ENCODE measurements at places on chromosomes 2 and 18.
A peak's percentile ranks its signal among the peaks of the same experiment; 100 is the strongest.

GRCh38 chr2:202033317-202034248 is at the start of gene FZD7:
Gene FZD7 (plus strand): TSS chr2:202033855. CDS start chr2:202034648, 793 bp downstream.
- peak; percentile 96 for DNase-seq

- DNase-seq, result no peak
These were observed 87.5 kb downstream of the MBP start for GRCh38 chr18:77044866-77045664.

- peak; percentile 1 for DNase-seq
These were observed 279.1 kb upstream of the CNTNAP5 start for GRCh38 chr2:123746006-123746405.

DNA sequence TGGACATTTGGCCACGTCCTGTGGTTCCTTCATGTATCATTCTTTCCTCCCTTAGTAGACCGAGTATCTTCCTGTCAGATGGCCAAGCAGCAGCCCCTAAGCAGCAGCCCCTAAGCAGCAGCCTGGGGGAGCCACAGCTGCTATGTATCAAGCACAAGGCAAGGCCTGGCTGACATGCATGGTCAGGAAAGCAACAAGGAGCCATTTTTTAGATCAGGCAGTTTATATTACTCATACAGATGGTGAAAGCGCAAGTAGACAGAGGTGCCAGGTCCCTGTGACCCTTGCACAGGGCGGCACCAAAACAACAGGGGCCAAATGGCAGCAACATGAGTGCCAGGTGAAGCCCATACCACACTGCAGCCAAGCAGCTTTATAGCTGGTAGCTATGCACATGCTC is 22.1 kb downstream of the CHCHD5 start:
- no peak for DNase-seq

GRCh38 chr18:76874642-76875389 is 52.5 kb downstream of the ZNF236 start:
- DNase-seq, result no peak

DNA sequence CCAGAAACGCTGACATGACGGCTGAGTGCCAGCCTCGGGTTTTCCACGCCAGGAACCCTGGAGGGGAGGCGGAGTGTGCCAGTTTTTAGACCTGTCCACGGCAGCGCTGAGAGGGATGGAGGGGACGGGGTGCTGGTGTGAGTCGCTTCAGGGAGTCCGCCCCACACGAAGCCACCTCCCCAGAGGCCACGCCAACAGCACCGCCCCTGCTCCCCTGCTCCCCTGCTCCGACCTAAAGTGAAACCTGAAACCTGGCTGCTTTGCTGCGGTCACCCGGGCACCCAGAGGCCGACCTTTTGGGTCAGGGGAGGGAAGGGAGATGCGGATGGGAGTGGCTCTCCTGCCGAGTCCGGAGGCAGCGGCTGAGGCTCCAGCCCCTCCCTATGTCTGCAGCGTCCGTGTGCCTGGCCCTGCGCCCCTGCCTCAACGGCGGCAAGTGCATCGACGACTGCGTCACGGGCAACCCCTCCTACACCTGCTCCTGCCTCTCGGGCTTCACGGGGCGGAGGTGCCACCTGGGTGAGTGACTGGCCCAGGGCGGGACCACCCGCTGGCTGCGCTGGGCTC is 38.1 kb downstream of the SNED1 start:
- DNase-seq, result peak; percentile 5

GRCh38 chr2:239636808-239637207 is 236.0 kb upstream of the HDAC4 start:
- no peak for DNase-seq

DNA sequence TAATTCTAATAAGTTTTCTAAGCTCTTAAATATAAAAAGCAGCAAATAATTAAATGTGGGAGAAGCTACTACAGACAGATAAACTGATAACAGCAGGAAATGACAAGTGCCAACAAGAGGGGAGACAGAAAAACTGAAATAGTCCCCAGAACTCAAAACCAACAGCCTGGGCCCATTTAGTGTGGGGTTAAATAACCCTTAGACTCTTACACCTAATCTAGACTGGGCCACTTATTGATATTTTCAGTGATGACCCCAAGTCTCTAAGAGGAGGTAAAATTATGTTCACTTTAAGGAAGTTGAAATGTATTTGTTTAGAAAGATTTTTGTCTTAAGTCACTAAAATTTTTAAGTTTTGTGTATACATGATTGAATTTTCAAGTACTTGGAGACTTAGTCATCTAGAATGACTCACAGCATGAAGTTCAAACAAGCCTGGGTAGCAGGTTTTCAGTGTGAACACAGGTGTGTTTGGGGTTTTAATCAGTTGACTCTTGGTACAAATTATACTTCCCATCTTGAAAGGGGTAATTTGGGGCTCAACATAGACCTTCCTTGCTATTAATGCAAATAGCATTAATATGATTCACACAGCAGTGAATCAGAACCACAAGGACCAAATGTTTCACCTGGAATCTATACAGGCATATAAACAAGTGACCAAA is 54.9 kb upstream of the MYO3B start:
- DNase-seq, result no peak

- DNase-seq, result no peak
These were observed 250.2 kb downstream of the LPIN1 start for GRCh38 chr2:11996618-11997017.

DNA sequence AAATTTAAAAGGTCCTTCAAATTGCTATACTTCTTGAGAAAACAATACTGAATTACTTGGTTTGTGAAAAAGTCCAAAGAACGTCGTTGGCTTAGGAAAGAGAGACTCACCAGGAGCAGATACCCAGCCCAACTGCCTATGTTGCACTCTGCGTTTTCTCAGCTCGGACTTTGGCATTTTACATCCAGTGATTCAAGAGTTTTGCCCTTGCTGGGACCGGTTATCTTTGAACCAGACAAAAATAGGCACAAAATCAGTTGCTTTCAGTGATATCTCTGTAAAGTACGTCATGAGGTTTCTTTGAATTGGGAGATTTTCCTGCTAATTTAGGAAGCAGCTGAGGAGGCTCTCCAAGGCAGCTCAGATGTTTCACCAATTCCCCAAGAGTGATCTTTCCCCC is 29.3 kb downstream of the FHOD3 start:
- no peak for DNase-seq

DNA sequence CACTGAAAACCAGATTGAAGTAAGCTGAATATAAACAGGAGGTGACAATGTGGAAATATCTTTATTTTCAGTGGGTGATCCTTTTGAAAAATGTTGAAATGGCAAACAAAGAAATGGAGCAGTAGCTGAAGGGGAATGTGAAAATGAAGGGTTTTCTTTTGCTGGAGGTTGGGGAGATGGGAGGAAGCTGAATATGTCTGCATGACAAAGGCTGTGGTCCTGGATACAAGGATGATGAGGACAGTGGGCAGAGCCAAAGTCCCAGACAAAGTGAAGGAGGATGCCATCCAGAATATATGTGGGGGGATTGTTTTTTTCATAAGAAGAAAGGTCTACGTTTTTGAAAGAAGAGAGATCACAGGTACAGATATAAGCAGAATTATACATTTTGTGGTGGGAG is 6.7 kb downstream of the ALS2 start:
- no peak for DNase-seq

DNA sequence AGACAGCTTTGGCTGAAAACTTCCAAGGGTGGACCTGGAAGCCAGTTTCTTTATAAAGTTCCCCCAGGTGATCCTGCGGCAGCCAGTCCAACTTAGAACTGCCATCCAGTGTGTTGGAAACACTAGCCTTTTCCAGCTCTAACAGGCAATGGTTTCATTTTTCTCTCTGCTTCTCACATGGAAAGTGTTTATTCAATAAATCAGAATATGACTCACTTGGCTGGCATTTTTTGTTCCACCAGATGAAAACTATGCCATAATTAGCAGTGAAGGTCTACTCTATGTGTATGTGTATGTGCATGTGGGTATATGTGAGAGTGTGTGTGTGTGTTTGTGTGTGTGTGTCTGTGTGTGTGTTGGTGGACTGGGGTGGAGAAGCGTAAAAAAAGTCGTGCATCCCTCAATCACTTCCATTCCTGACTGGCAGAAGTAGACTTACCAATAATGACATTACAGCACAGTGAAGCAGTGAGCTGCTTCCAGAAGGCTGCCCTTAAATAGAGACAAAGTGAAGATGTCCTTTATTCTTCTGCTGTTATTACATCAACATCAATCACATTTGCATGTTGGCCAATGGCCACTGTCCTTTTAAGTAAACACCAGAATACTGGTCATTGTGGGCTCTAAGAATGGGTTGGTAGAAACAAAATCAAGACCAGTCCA is 90.9 kb upstream of the SETBP1 start:
- no peak for DNase-seq

GRCh38 chr18:50895350-50896045 is 16.6 kb downstream of the ME2 start:
- DNase-seq, result no peak

GRCh38 chr18:32257084-32257785 is 67.4 kb downstream of the MEP1B start:
- peak; percentile 48 for DNase-seq

GRCh38 chr2:201957091-201957490 is 76.6 kb upstream of the FZD7 start:
- no peak for DNase-seq

DNA sequence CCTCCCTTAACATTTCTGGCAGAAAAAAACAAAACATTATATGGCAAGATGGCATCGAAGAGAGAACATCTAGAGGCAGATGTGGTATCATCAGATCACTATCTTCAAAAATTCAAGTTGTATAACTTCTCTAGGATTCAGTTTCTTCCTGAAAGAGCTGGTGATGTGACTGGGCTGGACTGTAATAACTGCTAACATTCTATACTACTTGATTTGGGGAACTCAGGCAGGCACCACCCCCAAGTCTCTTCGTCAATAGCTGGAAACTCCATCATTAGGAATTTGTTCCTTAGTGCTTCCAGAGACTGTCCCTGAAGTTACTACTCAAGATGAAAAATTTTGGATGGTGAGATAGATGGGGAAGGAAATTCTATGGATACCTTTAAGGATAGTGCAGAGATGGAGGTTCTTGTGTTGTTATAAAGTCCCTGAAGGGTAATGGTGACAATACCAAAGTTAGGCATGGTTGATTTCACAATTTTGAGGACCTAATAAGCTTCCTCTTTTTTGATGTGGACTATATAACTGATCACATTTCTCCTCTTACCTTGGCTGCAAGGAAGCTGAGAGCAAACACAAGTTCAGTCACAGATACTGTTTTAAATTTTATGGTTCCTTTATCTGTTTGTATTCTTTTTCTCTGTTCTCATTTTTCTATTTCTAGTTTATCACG is 59.1 kb upstream of the PGAP1 start:
- DNase-seq, result peak; percentile 82

GRCh38 chr2:128538396-128538795 is 219.7 kb upstream of the HS6ST1 start:
- DNase-seq, result no peak

DNA sequence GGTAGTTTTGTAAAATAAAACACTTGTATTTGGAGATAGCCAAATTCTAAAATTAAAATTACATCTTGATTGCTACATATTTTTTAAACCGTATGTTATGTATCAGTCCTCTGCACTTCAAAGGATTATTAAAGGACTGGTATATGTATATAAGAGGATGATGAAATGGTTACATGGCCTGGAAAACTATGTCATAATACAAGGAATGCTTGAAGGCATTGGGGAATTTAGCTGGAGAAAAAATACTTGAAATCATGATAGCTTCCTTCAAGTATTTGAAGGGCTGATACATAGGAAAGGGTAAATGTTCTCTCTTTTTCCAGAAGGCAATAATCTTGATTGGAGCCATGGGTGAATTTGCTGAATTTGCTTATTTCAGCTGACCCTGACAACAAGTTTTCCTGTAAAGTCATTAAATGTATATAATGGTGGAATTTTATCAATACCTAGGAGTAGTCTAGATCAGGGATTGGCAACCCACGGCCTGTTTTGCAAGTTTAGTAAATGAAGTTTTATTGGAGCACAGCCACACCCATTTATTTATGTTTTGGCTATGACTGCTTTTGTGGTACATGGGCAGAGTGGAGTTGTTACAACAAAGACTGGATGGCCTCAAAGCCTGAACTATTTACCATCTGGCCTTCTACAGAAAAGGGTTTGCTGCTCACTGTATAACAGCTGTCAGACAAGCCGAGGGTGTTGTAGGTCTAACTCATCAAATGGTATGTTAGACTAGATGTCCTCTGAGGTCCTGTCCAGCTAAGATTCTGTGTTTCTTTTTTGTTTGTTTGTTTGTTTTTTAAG is 34.4 kb downstream of the ACYP2 start:
- no peak for DNase-seq

DNA sequence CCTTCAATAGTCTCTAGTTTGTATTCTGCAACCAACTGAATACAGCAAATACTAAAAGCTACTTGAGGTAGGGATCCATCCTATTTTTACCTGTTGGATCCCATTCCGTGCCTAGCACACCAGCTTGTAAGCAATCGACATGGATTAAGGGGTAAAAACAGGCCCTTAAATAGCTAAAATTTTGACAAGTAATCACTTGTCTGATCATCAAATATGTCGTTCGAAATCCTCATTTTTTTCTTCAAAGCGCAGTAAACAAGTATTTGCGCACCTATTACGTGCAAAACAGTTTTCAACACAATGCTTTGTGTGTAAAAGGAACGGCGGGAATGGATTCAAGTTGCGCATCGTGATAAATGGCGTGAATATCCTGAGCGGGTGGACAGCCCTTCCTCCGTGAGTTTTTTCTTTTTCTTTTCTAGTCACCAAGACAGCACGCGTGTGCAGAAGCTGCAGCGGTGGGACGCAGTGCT is 1.4 kb upstream of the ACVR2A start:
- no peak for DNase-seq

GRCh38 chr2:53432936-53433335 is 334.7 kb upstream of the CHAC2 start:
- DNase-seq, result no peak

DNA sequence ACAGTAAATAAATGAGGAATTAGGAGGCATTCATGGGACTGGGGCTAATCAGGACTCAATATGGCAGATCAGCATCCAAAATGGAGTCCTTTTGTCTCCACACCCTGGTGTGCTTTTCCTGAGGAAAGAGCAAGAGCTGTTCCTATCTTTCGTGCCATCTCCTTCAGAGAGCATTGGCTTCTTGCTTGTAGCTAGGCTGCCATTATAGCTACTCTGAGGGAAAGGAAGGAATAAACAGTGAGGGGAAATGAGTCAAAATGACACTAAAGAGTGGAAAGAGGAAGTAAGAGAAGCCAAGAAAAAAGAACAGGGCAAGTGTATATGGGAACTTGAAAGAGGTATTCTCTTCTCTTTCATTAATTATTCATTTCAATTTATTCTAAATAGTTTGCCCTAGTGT is 8.4 kb upstream of the NMI start:
- DNase-seq, result peak; percentile 56

- DNase-seq, result no peak
These were observed 61.3 kb upstream of the NXPH2 start for GRCh38 chr2:138841459-138841858.

DNA sequence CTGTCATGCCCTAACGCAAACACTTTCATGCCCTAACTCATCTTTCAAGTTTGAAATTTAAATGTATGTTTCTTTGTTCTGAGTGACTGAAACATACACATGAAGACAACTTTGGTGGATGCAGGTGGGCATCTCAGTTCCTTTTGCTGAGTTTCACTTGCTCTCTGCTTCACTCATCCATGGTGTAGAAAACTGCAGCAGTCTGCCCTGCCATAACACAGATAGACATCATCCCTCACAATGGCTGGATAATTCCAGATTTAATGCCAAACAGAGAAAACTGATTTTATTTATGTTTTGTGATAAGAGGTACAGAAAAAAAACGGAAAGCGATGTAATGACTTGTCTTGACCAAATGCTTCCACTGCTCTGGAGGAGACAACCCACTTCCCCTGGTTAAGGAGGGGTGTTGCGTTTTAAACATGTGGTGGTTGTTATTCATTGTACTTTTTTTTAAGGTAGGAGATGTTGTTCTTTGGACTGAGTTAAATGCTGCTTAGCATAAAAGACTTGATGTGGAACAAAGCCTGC is 70.4 kb downstream of the RHBDD1 start:
- no peak for DNase-seq

GRCh38 chr2:10042301-10043161 is 819 bp upstream of the KLF11 start:
- peak; percentile 89 for DNase-seq
